ENCODE measurements at places on chromosomes 1 and 21.

DNA sequence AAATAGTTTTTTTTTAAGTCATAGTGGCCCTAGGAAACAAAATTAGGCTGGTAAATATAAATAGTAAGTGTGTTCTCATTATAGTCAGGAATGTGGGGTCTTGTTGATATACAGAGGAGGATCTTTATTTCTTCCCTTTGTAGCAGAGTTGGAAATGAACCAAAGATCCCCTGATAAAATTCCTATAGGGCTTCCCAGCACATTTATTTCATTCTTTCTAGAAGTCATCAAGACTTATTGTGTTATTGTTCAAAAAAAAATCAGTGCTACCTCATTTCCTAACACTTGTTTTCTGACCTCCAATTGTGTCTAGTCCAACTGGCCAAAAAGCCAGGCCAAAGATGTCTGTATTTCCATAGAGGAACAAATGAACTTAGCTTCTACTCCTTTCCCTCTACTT is 7.6 kb upstream of the PLEKHO1 start:
- no peak for DNase-seq

GRCh38 chr1:33123266-33123665 is 42.3 kb downstream of the AZIN2 start:
- DNase-seq, result no peak

DNA sequence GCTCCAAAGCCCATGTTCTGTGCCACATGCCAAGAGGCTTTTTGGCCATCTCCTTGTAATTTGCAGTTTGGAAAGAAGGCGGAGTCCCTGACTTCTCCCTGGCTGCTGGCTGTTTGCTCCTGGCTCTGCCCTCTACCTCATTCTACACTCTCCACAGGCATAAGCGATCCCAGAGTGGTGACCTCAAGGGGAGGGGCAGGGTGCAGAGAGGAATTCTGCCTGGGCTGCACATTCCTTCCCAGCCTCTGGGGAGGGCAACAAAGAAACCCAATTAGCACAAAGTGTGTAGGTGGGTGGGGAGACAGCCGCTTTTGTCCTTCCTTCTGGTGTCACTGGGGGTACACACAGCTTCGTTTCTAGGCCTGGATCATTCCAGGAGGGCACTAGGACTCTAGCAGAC is 95.3 kb downstream of the HIVEP3 start:
- no peak for DNase-seq

DNA sequence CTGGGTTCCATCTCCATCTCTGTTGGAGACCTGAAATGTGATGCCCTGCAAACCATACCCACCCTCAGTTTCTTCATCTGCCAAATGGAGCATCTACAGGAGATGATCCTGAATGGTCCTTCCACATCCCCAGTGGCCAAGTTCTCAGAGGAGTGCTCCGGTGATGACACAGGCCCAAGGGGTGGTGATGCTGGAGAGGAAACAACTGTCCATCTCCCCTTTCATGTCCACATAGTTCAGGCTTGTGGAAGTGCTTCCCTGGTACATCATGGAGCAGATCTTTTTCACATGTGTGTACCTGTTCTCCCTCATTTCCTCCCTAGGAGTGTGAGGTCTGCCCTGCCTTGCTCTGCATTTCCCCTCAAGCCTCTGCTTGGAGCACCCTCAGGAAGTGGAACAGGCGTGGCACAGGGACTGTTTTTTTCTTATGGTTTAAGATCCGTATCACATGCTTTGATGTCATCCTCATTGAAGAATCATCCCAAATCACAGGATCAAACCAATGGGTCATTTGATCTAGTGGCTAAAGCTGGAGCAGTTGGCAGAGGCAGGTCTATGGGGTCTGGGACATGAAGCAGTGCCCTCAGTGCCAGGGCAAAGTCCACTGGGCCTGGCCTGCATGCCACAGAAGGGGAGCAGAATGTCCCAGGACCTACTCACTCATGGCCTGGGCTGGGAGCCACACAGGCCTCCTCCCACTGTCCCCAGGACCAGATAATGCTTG is 8.2 kb upstream of the TRIM63 start:
- no peak for DNase-seq

DNA sequence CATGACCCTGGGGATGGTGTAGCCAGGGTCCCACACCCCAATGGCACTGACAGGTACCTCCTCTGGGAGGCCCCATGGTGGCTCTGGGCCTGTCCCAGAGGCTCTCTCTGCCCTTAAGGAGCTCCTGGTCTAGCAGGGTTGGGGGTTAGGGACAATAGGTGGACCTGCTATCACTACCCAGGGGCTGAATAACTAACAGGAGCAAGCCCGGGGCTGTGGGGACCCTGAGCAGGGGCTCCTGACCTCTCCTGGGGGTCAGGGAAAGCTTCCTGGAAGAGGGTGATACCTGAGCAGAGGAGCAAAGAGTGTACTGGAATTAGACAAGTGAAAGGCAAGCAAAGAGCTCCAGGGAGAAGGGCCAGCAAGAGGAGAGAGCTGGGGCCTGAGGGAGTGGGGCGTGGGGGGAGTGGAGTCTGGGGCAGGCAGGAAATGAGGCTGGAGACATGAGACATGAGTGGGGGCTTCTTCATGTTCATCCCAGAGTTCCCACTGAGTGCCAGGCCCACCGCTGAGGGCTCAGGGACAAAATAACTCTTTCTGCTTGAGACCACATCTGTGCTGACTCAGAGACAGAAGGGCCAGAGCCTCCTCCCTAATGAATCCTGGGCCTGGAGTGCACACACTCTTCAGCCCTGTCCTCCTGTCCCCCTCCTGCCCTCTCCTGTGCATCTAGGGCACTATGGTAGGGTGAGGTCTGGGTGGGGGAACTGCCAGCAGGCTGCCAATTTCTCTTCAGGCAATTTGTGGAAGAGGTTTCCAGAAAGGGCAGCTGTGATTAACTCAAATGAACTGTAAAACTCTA is 517.6 kb downstream of the PTPRU start:
- DNase-seq, result no peak

DNA sequence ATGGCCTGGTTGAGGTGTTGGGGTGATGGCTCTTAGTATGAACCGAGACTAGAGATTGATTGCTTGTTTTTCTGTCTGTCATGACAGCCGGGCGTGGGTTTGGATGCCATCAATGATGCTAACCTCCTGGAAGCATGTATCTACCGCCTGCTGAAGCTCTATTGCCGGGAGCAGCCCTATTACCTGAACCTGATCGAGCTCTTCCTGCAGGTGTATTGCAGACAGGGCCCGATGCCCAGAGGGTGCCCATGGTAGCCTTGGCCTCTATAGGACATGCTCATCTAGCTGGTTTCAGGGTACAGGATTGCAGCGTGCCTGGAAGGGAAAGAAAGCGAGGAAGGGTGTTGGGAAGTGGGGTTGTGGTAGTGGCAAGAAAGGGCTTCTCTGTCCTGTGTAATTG is 2.6 kb upstream of the RUSC1 start:
- DNase-seq, result no peak

GRCh38 chr1:168053681-168054080 is 83.0 kb downstream of the GPR161 start:
- no peak for DNase-seq

- DNase-seq, result no peak
These were observed 48.0 kb upstream of the ACOT11 start for GRCh38 chr1:54500107-54500431.

GRCh38 chr1:181514298-181515290 is 31.3 kb downstream of the CACNA1E start:
- no peak for DNase-seq

- no peak for DNase-seq
These were observed 134.4 kb downstream of the OMA1 start for GRCh38 chr1:58412071-58412580.
